CD4-positive, alpha-beta T cell treated with Interleukin-6 at 100 ng/mL for 8 hours (primary cell): ENCODE measurements at places on chromosomes 12 and 14.

GRCh38 chr12:27555925-27556778, 32.1 kb downstream of the PPFIBP1 start:
- no peak for DNase-seq

DNA sequence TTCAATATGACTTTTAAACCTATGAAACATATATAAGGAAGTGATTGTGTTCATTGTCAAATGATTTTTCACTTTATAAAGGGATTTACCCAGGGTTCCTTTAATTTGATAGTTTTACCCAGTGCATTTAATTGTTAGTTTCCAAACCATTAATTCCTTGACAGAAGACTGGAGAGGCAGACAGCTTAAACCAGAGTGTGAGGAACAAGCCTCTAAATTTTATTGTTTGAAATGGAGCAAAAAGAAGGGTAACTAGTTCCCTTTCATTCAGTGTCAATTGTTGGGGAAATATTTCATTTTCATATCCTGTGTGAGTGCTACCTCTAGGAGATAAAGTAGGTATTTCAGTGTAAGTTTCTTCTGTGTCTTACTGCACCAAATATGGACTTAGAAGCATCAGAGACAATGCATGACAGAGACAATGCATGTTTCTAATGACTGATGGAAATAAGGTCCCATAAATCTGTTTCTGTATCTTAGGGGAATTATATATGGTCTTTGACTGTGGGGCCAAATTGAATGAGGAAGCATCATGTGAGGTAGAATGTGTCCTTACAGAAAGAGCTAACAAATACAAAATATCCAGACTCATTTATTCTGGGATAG, 120.5 kb downstream of the TMTC2 start:
- DNase-seq, result no peak

- no peak for DNase-seq
These were observed 121.2 kb downstream of the MIPOL1 start for GRCh38 chr14:37318938-37319337.

DNA sequence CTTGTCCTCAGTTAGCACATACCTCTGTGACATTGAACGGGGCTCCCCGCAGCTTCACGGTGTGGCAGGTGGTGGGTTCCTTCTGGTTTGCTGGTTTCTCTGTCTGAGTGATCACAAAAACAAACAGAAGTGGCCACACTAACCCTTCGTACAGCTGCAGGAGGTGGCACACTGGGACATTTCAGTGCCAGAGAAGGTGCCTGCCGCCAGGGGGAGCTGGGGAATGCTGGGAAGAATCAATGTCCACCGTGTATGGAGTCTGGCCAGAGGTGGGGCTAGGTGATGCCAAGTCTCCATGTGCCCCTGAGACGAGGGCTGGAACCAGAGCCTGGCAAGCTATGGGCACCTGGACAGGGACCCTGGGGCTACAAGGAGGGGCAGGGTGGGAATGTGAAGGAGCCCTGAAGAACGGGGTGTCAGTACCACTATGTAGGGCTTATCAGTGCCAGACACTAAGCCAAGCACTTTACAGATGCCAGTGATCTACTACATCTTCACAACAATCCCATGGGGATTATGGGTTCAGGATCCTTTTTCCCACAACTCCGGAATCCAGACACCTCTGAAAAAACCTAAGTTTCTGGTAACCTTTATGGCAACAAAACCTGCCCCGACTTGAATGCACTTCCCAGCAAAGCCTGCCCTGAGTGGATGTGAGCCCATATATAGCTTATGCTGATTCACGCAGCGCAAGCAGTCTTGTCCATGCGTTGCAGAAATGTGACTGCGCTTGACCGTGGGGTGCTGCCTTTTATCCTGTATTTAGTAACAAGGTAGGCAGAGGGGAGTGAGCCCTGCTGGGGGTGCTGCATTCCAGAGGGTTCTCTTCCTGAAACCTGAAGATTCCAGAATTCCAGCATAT, 10.8 kb downstream of the RBM19 start:
- no peak for DNase-seq

GRCh38 chr14:76348898-76349297, 27.0 kb upstream of the ESRRB start:
- no peak for DNase-seq

GRCh38 chr12:104598342-104599271, 141.9 kb downstream of the CHST11 start:
- no peak for DNase-seq

DNA sequence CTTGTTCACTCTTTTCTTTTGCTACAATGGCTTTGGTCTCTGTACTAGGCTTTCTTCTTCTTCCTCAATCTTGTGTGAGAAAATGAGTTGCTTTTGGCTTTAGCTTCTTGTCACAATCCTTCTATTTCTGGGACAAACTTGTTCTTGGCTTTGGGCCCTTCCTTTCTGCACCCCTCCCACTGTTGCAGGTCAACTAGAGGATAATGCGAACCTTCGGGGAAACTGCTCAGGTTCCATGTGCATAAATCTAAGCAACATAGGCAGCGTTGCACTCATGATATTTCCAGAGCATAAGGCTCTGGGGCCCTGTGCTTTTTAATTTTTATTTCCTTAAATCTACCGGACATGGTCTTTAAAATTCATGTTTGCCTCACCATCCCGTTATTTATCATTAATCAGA, 89.8 kb upstream of the LRIG3 start:
- DNase-seq, result no peak

- no peak for DNase-seq
These were observed 799 bp downstream of the SLC38A6 start for GRCh38 chr14:60981633-60982455.

GRCh38 chr12:104347374-104348075, 44.0 kb downstream of the EID3 start:
- no peak for DNase-seq

GRCh38 chr14:88617479-88617878, 54.6 kb downstream of the ZC3H14 start:
- DNase-seq, result no peak

GRCh38 chr14:57275023-57275664, 6.4 kb downstream of the AP5M1 start:
- DNase-seq, result no peak

DNA sequence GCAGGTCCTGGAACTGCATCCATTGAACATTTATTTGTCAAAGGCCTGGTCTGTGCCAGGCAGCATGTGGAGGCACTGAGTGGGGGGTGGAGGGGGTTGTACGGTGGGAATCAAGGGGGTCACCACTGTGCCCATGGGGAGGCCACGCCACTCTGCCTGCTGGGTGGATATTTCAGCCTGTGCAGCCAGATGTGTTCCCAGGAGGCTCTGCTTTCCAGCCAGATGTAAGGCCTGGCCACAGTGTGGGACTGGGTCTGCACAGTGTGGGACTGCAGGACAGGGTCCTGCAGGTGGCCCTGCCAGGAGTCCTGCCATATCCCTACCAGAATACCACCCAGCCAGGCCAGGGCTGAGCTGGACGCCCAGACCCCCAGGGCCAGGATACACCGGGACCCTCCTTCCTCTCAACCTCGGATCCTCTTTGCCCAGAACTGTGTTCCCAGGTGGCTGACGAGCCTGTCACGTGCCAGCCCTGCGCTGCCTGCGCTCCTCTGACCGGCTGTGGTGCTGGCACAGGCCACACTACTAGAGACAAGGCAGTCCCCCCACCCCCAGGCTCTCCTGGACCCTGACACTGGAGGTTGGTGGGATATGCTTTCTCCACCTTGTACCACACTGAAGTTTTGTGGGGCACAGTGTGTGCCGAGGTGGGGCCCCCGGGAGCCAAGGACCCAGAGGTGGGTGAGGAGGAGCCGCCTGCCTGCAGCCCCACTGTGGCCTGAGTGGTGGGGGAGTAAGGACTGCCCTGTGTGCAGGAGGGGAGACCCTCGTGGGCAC, 17.5 kb downstream of the XRCC3 start:
- no peak for DNase-seq
